Activated naive CD4-positive, alpha-beta T cell (primary cell): ENCODE measurements at places on chromosomes 12 and 14.
A peak's percentile ranks its signal among the peaks of the same experiment; 100 is the strongest.

- DNase-seq = no peak
Observed at GRCh38 chr14:101591582-101591981, 30.3 kb downstream of the DIO3 start.

- DNase-seq = no peak
Observed at GRCh38 chr12:4817880-4818279, 91.8 kb upstream of the KCNA1 start.

GRCh38 chr12:29634057-29634456 is 136.6 kb upstream of the OVCH1 start:
- no peak for DNase-seq

DNA sequence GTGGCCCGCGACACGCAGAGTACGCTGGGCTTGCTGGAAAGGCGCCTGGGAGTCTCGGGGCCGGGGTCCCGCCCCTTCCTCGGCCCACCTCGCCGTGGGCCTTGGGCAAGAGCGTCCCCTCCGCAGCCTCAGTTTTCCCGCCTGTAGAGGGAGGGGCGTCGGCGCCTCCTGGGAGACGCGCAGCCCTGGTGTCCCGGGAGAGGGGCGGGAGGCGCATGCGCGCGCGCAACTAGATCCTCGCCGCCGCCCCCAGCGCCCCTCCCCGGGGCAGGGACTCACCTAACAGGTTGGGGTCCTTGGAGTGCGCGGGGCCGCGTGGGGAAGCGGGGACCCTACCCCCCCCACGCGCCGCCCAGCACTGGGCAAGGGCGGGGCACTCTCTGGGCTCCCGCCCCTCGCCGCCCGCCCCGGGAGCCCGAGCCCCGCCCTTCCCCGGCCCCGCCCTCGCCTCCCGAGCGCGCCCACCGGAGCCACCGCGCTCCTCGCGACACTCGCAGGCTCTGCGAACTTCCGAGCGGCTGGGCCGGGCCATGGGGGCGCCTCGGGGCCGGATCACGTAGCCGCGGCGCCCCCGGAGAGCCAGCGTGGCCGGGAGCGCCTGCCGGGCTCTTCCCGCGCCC is at the start of gene KIF26A:
KIF26A (plus strand) TSS at position 490 of the 620 bp plus-strand sequence. CDS start 136 bp downstream, outside the sequence.
- no peak for DNase-seq

- no peak for DNase-seq
Observed at GRCh38 chr14:47040550-47040949, 389.0 kb upstream of the RPL10L start.

DNA sequence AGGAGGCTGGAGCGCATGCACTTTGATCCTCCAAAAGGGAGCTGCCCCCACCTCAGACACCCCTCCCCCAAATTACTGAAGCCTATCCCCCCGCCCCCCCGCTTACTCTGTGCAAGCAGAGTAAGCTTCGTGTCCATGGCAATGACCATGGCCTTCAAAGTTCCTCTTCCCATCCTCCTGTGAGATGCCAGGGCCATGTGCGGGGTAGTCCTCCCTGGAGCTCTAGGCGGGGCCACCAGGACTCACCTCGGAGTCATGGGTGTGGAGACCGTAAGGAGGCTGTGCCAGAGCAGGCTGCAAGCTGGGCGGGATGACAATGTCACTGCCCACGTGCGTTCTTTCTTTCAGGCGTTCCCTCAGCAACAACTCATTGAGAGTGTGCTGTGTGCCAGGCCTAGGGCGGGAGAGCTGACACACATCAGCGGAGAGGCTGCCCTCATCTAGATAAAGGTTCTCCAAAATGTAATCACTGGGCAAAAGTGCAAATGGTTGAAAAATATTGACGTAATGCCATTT is 66.8 kb downstream of the C14orf132 start:
- DNase-seq = no peak

- no peak for DNase-seq
Observed at GRCh38 chr12:51076236-51076930, 7.0 kb downstream of the CSRNP2 start.

DNA sequence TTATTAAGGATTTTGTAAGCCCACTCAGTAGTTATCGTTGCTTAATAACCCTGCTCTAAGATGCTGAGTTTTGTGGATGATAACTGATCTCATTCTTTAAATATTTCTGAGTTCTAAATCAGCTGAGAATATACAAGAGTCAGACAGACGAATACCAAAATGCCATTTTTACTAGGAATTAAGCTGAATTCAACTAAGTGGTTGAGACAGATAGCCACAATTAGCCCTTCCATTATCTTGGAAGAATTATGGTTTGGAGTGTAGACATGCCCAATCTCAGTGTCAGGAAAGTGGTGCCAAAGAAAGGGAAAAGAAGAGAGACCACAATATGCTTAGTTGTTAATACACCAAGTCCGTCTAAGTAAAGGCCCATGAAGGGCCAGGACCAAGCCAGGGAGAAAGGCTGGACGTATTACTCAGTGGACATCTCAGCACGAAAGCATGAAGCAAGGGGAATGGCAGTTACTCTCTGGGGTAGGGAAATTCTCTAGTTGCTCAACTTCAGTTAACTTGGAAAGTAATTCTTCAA is 58.6 kb downstream of the KCNA5 start:
- DNase-seq = no peak

DNA sequence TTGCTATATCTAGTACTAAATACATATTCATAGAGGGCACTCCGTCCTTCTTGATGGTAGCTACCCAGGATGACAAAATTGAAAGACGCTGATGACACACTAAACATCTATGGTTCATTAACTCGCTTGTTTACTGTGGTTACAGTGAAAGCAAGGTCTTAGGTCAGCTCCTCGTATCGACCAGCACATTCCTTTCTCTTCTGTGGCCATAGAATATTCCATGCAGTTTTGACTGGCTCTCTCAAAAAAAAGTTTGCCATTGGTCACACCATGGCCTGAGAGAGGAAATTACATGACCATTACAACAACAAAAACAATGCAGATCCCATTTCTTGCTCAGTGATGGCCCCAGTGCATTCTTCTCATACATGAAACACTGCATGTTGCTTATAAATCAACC is 411.4 kb upstream of the SOX5 start:
- DNase-seq = no peak

DNA sequence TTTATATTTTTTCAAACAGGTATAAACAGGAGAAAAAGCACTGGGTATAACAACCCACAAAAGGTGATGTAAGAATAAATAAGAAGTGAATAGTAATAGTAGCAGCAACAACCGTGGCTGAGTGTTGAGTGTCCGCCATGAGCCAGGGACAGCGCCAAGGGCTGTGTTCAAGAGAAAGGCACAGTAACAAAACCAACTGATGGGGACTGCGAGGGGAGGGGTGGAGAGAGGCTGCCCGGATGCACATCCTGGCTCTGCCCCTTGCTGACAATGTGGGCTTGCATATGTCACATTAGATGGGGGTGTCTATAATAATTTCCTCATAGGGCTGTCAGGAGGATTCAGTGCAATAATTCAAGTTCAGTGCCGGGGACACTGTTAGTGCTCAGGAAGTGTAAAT is 912.4 kb downstream of the VRK1 start:
- no peak for DNase-seq

- DNase-seq = peak; percentile 20
Observed at GRCh38 chr12:132178801-132179401, 34.6 kb downstream of the NOC4L start.

DNA sequence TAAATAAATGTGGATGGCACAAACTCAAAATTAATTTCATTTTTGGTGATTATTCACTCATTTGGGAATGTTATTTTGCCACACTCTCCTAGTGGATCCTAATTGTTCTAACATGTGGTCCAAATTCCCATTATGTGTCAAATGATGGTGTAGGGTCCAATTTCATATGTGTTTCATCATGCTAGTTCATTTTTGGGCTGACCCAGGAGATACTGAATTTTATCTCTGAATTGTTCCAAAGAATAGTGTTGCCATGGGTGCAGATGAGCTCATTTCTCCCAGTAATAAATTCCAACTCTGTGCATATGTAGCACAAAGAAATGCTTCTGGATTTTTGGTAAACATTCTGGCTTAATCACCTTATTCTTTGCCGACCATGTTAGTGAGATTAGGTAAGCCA is 23.5 kb upstream of the SEL1L start:
- DNase-seq = no peak

DNA sequence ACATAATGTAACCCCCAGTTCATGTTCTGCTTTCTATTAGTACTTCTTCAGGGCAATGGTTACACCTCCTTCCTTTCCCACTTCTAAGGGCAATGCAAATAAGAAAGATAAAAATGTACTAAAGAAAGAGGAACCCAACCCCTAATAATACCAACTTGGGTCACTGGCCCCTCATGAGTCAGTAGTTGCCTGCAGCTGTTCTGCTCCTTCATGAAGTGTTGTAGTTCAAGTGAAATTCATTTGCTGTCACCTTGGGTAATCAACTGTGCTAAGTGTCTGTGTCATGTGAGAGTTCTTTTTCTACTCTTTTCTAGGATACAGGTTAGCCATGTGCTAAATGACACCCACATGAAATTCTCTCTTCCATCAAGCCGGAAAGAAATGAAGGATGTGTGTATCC is 91.8 kb downstream of the PLXNC1 start:
- no peak for DNase-seq

GRCh38 chr14:75804570-75805275 is 143.7 kb downstream of the TTLL5 start:
- DNase-seq = no peak

DNA sequence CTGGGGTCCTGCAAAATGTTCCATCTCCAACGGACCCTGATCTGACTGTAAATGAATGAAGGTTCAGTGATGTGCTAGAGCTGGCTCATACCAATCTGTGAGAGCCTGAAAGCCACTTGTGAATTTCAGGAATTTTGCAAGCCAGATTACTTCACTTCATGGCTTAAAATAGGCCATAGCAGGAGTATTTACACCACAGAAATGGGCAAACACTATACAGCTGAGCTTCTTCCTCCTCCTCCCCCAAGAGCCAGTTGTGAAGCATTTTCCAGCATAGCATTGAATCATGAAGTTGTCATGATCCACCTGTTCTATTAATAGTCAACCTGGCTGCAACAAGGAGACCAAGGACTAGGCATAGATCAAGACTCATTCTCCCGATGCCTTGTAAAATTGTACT is 141.3 kb upstream of the RASSF8 start:
- no peak for DNase-seq

- DNase-seq = no peak
Observed at GRCh38 chr14:101226603-101227425, 323.3 kb upstream of the RTL1 start.
